ENCODE measurements at places on chromosomes 4 and X. TPM values are rescaled to one million over a fixed set of nuclear protein-coding genes. Genes with fewer than 3 reads are reported as not detected.

Gene SPANXB1
- not detected for polyA plus RNA-seq

Gene DMP1
- polyA plus RNA-seq: 0.07 TPM

Gene ALAS2
- 71.1 TPM for polyA plus RNA-seq

Gene CT45A5
- not detected for polyA plus RNA-seq

Gene PHOX2B
- polyA plus RNA-seq: not detected

Gene IL3RA
- 14.3 TPM for polyA plus RNA-seq

DNA sequence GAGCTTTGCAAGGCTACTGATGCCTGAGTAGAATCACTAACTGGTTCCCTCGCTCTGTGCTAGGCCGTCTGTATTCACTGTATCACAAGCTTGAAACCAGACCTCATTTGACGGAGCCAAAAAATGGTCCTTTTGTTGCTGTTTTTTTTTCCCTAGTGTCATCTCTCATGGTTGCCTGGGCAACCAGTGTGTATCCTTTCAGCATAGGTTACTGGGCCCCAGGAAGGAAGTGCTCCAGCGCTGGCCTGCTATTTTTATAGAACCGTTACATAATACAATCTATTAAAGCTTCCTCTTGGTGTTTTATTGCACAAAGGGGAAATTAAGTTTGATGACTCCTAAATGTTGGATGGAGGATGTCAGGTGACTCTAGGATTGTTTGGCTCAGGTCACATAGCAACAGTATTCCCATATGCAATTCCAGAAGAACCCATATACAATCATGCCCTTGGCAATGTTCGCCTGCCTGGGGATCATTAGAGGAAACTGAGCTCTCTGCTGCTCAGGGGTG lies 220.4 kb downstream of the SPRY1 start:
- peak; percentile 94 for DNase-seq

DNA sequence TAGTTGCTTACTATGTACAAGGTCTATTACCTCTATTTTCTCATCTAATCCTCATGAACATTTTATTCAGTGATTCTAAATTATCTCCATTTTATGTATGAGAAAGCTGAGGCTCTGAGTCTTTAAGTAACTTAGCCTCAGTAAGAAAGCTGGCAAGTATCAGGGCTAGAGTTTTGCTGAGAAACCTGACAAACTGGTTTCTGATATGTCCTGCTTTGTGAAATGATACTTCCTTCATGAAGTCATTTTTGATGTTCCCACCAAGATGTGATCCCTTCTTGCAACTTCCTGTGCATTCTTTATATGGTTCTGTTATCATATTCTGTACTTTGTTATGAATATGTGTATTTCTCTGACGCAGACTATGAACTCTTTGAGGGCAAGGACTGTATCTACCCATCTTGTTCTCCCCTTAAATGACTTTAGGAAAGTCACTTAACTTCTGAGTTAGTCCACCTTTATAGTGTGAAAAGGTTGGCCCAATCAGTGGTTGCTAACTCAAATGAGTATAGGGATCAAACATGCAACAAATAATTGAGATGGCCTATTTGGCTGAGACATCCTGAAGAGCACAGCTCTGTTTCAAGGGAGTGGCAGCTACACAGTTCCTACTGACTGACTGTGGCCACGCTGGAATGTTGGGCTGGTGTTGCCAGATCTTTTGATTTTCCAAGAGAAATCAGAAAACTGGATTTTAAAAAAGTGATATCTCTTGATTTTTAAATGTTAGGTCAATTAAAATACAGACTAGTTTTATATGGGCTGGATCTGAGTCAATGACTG lies 127.9 kb upstream of the AMOT start:
- no peak for DNase-seq

DNA sequence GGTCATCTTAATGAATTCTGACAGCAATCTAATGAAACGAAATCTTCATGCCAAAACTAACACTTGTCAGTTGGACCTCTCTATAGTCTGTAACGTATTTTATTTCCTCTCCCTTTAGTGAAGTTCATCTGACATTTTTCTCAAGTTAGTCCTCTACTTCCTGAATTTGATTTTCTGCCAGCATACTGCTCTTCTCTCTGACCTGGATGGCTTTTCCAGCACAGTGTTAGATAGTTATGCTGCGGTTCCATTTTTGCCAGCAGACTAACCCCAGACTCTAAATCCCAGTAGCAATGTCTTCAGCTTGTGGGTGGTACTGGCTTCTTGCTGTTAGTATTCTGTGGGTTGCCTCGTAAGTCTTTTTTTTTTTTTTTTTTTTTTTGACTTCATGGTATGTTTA lies 146.7 kb upstream of the VEGFC start:
- no peak for DNase-seq

DNA sequence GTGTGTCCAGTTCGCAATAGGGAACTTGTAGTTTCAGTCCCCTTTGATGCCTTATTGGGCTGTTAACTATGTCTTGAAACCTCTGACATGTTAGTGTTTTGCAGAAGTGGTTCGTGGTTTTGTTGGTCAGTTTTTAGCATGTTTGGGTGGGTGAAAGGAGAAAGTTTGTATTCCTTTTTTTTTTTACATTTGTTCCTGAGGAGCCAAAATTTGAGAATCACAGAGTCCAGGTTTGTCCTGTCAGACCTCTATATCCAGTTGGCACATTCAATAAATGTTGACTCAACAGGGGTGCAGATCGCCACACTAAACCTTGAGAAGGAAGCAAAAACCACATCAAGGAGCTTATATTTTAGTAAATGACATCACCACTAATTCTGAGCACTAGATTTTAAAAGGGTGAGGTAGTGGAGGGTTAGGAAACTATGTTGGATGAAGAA lies 26.2 kb downstream of the DLG3 start:
- no peak for DNase-seq

DNA sequence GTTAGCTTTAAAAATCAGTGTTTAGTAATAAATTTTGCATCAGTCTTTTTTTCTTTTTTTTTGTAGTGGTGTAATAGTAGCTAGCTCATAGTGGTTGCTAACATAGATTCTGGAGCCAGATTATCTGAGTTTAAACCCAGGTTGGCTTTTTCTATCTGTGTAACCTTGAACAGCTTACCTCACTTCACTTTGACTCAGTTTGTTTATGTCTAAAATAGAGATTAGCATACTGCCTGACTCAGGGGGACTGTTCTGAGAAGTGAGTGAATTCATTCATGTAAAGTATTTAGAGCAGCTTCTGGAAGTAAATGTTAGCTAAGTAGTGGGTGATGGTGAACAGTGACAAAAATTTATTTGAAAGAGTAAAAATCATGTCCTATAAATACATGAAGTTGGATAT lies 32.9 kb downstream of the CPEB2 start:
- no peak for DNase-seq

DNA sequence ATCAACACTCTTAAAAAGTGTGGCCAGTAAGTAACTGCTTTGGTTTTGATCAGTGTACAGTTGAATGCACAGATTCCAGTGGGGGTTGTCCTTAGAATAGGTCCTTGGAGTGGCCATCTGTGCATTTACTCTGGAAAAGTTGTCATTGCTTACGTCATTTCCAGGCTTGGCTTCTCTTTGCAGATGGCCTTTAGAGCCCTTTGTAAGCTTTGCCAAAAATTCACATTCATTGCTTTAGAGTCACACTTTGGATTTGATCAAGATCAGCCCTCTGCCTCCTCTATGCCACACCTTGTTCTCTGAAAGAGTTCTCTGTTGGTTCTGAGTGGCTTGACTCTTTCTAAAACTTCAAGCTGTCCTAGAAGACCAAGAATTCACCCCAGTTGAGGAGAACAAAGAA lies 83.9 kb downstream of the MAMLD1 start:
- DNase-seq: no peak

- DNase-seq: no peak
Observed at GRCh38 chr4:55610381-55610780, 18.3 kb upstream of the PDCL2 start.

- no peak for DNase-seq
Observed at GRCh38 chr4:86181585-86181984, 178.3 kb downstream of the MAPK10 start.

DNA sequence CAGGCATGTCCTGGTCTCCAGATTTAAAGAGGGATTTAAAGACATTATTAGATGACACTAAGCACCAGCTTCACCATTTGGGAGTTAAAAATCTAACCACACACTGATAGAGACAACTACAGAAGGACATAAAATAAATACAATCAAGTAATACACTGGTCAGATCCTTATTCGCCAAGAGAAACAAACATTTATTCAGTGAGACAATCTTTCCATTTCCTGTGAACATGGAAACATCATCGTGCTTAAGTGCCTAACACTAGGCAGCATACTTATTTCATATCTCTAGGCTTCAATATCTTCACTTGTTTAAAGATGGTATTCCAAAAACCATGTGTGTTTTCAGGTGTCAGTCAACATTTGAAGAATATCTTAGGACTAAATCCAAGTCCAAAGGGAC lies 103.6 kb downstream of the AREG start:
- no peak for DNase-seq

GRCh38 chr4:45776146-45776545 lies 347.7 kb downstream of the GABRG1 start:
- no peak for DNase-seq

DNA sequence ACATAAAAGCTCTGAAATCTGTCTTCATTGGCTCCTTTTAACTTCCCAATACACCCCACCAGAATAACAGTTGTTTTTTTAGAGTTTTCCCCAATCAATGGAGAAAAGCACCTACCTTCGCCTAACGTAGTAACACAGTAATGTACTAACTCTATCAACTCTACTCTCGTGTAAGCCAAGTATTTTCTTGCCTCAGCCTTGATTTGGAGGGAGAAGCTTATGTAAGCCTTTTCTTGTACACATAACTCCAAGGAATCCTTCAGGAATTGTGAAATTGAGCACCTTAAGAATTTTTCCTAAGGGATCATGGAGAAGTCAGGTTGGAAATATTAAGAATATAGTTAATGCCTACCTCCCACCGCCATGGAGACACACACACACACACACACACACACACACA lies 181.2 kb downstream of the RAPGEF2 start:
- no peak for DNase-seq

GRCh38 chr4:5267408-5267807 lies 216.1 kb downstream of the STK32B start:
- DNase-seq: no peak

DNA sequence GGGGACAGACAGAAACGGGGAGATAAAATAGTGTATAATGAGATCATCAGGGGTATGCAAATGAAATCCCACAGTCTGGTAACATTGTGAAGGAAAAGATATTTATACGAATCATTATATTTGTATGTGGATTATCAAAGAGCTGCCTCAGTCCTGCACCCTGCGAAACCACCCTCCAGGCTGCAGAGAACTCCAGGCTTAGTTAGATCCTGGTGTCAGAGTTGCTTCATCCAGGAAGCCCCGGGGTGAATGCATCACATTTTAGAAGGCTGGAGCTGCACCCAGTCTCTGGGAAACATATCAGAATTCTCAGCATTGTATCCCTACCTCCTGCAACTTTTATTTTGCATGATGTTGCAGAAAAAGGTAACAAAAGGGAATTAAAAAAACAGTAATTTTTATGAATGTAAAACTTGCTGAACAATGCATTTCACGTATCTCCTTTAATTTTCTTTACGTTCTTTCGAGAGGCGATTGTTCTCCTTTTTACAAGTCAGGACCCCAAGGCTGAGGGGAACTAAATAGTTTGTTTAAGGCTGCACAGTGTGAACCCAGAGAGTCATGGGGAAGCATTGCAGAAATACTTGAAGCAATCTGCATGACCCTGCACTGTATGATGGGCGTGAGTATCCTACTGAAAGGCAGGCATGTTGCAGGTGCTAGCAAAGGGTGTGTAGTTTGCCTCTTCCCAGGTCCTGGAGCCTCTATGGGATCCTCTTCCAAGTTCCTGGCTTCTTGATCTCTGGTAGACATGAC lies 299.5 kb upstream of the CLNK start:
- DNase-seq: no peak

Data from muscle of back (tissue), 13 donors.